Ureter (tissue), 1 donor: ENCODE measurements at places on chromosomes 2 and 18. TPM values are rescaled to one million over a fixed set of nuclear protein-coding genes. Genes with fewer than 3 reads are reported as not detected.

GRCh38 chr18:2805970-2806943 lies 40.5 kb upstream of the EMILIN2 start:
- no peak for DNase-seq

- no peak for DNase-seq
Observed at GRCh38 chr18:4842287-4842686, 354.8 kb downstream of the AKAIN1 start.

The MATN3 gene
- total RNA-seq, result 2.2 TPM

The RFTN2 gene
- total RNA-seq, result 7.0 TPM

DNA sequence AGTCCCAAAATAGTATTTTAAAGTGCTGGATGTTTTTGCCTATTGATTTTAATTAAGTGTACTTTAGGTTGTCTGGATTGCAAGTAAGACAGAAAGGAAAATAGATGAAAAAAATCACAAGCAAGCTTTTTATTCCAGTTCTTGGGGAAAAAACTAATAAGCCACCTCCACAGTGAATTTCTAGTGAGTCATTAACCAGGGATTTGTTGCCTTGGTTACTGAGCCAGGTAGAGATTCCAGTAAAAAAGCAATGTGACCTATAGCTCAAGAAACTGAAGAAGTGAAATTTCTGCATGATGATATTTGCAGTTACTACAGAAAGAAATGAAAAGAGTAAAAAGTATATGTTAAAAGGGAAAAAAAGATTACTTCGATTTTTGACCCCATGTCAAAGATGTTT lies 160.6 kb downstream of the METTL4 start:
- no peak for DNase-seq

The PDE6D gene
- total RNA-seq, result 18.5 TPM

The SLC19A3 gene
- 1.9 TPM for total RNA-seq

DNA sequence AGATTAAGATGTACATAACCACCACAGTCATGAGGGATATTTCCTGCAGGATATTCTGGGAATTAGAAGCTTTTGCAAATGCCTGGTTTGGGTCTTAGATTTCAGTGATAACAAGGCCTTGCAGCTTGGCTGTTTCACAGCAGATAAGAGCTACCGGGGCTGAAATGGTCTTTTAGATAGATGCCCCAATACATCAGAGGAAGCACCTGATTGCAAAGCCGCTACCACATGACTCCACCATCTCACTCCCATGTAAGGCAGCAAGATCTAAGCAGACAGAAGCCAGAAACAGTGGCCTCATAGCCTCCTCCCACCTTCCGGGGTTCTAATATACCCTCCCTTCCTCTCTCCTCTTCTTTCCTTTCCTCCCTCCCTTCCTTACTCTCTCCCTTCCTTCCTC lies 31.1 kb upstream of the EPG5 start:
- no peak for DNase-seq

GRCh38 chr2:35585972-35586371 lies 769.6 kb upstream of the CRIM1 start:
- DNase-seq, result no peak

The LOXHD1 gene
- total RNA-seq, result 0.29 TPM

The ALPI gene
- not detected for total RNA-seq

GRCh38 chr18:45221363-45221762 lies 393.9 kb upstream of the SLC14A2 start:
- no peak for DNase-seq

DNA sequence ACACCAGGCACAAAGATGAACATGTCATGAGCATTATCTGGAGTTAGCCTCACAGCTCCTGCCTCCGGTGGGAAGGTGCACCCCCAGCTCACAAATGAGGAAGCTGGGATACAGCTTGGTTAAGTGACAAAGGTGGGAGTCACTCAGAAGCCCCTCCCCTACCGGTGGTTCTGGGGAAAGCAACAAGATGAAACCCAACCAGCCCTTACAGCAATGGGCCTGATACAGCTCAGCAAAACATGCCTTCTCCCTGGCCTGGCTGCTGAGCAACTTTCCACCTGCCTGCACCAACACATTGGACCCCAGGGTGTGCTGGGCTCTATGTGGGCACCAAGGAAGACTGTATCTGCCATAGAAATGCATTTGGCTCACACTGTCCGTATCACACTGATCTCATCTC lies 113.2 kb downstream of the GYPC start:
- no peak for DNase-seq

The CBLN2 gene
- total RNA-seq, result not detected

- no peak for DNase-seq
Observed at GRCh38 chr2:27925766-27926472, 35.4 kb downstream of the BABAM2 start.

GRCh38 chr2:237473878-237474441 lies 13.1 kb upstream of the MLPH start:
- DNase-seq, result no peak

The ANKRD23 gene
- total RNA-seq, result 10.2 TPM

The ALKAL2 gene
- 1.9 TPM for total RNA-seq

- DNase-seq, result no peak
Observed at GRCh38 chr2:120740765-120741524, 5.3 kb downstream of the GLI2 start.

The PUS10 gene
- total RNA-seq, result 7.5 TPM

The TPO gene
- total RNA-seq, result 4.2 TPM

The GALNT13 gene
- total RNA-seq, result 13.6 TPM

DNA sequence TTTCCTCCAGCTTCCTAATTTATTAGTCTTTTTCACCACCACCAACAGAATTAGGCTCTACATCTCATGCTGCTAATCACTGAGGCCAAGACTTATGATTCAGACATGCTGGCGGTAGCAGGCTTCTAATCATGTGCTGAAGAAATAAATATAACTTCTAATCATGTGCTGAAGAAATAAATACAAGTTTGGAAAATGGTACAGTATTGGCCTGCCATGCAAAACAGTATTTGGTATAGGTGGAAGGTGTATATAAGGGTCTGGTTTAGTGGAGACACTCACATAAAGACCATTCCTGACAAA lies 240.7 kb downstream of the TGIF1 start:
- no peak for DNase-seq

The SLC39A6 gene
- total RNA-seq, result 128 TPM

DNA sequence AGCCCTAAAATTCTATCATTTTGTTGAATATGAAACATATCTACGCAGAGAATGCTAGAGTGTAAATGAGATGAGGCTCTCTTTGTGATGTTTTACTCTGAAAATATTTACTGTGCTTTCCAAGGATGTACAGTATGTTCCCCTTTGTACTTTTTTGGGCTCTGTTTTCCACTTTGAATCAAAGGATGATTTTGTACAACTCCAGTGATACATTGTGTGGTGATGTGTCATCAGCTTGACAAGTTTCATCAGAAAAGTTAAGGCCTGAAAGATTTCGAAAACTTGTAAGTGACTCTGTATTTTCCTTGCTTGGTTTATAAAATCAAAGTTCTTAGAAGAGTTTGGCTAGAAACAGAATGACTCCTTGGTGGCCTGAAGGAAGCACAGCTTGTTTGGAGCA lies 206.3 kb downstream of the LTBP1 start:
- DNase-seq, result no peak

DNA sequence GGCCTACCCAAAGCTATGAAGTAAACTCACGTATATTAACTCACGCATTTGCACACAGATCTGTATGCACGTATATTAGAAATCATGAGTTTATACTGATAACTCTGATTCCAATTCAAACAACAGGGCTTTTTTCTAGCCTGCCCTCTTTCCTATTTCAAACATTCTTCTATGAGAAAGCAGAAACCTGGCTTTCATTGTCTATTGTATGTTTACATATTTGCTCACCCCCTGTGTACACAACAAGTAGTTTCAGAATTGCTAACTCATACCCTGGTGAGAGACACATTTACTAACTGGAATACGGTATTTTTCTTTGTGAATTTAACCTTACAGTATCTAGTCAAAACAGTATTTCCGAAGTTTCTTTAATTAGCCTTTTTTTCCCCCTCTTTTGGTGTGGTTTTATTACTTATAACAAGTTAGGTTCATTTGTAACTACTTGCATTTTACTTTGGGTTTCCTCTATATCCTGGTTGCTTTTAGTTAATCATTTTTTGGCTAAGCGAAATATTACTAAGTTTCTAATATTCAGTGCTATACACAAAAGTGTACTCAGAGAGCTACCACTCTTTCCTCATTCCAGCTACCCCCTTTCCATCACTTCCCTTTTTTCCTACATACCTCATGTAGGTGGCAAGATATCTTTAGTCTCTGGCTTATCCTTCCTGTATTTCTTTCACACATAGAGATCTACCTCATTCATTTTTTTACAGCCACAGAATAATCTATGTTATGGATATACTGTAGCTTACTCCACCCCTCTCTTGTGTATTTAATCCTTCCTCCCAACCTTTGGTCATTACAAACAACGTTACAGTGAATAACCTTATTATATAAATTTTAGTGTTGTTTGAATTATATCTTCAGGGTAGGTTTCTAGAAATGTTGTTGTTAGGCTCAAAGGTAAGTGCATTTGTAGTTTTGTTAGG lies 112.7 kb upstream of the BCL2L11 start:
- DNase-seq, result no peak

The BOLL gene
- total RNA-seq, result not detected

DNA sequence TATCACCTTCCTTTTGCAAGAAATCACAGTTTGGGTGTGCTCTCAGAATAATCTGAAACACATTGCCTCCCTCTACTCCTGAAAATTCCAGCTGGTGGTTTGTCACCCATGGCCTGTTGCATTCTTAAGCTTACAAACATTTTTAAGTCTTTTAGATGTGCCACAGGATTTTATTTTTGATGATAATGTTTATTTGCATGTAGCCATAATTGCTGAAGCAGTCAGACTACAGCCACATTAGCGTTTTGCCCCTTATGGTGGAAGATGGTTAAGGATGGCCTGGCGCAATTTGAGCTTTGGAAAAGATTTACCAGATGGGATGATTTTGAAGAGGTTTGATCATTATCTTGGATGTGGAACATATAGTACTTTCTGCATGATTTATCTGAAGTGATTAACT lies 439.5 kb downstream of the MEIS1 start:
- DNase-seq, result no peak

GRCh38 chr2:233840520-233840919 lies 13.8 kb downstream of the HJURP start:
- DNase-seq, result no peak

DNA sequence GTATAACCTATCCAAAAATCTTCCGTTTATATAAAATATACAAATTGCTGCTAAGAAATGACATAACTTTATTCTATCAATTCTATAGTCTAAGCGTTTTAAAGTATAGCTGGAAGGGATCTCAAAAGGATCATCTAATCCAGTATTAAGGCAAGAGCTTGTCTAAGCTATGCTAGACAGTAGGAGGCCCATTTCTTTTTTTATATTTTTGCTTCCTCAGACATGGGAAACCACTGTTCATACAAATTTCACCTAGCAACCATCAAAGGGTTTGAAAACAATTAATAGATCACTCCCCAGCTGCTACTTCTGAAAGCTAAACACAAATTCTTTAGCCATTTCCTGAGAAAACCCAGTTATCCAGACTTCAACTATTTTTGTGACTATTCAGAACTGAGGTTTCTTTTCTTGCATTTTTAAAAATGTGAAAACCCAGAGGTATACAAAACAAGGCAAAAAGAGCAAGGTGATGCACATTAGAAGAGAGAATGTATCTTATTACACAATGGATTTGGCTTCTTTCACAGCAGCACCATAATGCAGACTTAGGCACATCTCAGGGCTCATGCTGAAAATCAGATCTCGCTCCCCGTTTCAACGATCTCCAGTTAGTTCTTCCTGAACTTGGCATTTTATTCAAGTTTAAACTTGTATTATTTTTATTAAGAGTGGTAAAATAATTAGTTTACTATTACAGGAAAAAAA lies 274.4 kb downstream of the LRP1B start:
- no peak for DNase-seq

DNA sequence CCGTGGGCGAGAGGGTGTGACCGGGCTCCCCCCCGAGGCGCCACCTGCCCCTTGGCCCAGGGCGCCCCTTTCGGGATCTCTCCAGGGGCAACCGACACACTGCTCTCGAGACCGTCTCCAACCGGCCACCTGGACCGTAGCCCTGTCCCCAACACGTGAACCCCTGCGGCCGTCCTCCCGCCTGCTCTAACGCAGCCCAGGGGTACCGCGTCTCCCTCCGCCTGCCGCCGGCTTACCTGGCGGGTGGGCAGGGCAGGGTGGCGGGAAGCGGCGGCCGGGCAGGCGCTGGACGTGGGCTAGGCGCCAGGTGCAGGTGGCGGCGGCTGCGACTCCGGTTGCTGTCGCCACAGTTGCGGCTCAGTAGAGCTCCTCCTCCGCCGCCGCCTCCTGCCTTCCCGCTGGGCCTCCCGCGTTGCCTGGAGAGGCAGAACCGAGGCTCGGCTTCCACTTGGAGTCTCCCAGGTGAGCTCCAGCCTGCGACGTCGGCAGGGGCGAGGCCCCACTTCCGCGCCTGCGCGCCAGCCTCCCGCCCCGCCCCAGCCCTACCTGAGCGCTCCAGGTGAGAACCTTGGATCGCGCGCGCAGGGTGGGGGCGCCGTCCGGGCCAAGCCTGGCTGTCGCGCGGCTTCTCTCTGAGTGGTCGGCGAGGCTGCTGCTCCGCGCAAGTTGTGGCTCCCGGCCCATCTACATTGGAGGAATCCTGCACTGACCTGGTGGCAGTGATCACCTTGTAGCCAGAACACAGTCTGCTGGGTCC lies at the start of gene GALNT3:
GALNT3 (minus strand) TSS at position 469 of the 757 bp plus-strand sequence. CDS start 23,547 bp downstream, outside the sequence.
- peak; percentile 88 for DNase-seq

DNA sequence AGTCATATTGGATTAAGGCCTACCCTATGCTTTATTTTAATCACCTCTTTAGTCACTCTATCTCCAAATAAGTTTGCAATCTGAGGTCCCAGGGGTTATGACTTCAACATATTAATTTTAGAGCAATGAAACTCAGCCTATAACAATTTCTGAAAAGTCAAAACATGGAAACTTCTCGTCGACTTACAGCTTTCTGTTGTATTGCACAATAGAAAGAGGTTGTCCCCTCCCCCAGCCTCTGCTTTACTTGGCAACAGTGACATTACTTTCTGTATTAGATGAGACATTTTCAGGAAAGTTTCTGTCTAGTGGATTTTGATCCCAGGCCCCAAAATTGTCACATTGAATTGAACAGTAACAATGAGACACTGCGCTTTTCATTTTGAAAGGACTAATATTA lies 326.4 kb downstream of the THSD7B start:
- DNase-seq, result no peak

DNA sequence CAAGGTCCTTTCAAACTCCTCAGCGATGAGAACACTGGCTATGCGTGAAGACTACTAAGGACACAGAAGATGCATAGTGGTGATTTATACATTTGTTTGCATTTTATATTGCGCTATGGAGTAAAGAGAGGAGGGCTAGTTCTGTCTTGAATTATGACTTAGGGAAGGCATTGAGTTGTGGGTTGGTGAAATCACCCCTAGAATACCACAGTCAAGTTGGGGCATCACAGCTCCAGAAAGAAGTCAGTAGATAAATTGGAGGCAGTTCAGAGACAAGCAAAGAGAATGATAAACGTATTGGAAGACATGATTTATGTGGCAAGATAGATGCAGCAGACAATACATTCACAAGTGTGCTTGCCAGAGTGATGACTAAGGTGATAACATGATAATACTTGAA lies 460.4 kb downstream of the EPHA4 start:
- DNase-seq, result no peak

- no peak for DNase-seq
Observed at GRCh38 chr18:74533666-74534065, 634 bp upstream of the CNDP1 start.
